ENCODE measurements at places on chromosomes 4 and X. TPM values are rescaled to one million over a fixed set of nuclear protein-coding genes. Genes with fewer than 3 reads are reported as not detected.

Gene TSPAN7
- total RNA-seq: 0.42 TPM

DNA sequence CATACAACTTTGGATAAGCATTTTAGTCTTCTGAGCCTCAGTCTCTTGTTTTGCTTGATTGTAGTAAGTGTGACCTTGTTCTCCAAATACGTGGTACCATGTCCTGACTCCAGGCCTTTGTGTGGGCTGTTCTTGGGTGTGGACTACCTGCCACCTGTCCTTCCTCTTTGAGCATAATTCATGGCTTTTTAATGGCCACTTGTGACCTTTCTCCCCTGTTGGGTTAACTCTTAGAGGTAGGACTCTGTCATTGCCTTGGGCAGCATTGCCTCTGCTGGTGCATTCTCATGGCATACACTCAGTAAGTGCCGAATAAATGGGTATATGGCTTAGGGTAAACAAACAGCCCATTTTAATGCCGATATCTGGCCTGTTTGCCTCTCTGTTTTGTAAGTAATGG, 3.0 kb downstream of the NSD2 start:
- DNase-seq: no peak
- H3K27ac ChIP-seq: peak overlapping the region; percentile 53
- H3K4me3 ChIP-seq: peak overlapping the region; percentile 5
- peaks cover 25% of the 10 kb centered on the region for H3K36me3 ChIP-seq
- no peaks in the 10 kb centered on the region for H3K27me3 ChIP-seq
- peaks cover 49% of the 10 kb centered on the region for H3K4me1 ChIP-seq

- H3K36me3 ChIP-seq: no peaks in the 10 kb centered on the region
- no peak overlapping the region for H3K4me3 ChIP-seq
- DNase-seq: no peak
- H3K27ac ChIP-seq: no peak overlapping the region
- peaks cover 5% of the 10 kb centered on the region for H3K4me1 ChIP-seq
These were observed 152.2 kb downstream of the MGST2 start for GRCh38 chr4:139817657-139818452.

- no peak for DNase-seq
- H3K36me3 ChIP-seq: no peaks in the 10 kb centered on the region
- H3K27ac ChIP-seq: no peak overlapping the region
- peaks cover 4% of the 10 kb centered on the region for H3K27me3 ChIP-seq
These were observed 100.8 kb downstream of the DCK start for GRCh38 chr4:71094201-71094600.

Gene UCP1
- not detected for total RNA-seq

- H3K27me3 ChIP-seq: no peaks in the 10 kb centered on the region
- no peak overlapping the region for H3K27ac ChIP-seq
- H3K4me1 ChIP-seq: no peaks in the 10 kb centered on the region
- DNase-seq: no peak
- H3K36me3 ChIP-seq: no peaks in the 10 kb centered on the region
- H3K4me3 ChIP-seq: no peak overlapping the region
These were observed 77.2 kb downstream of the DMD start for GRCh38 chrX:33134164-33134563.

Gene FOXR2
- total RNA-seq: not detected

- no peak for DNase-seq
- no peak overlapping the region for H3K4me3 ChIP-seq
- no peaks in the 10 kb centered on the region for H3K36me3 ChIP-seq
- peaks cover 4% of the 10 kb centered on the region for H3K27me3 ChIP-seq
These were observed 66.1 kb upstream of the ENPP6 start for GRCh38 chr4:184283659-184284335.
